ELF-1 (cell line): ENCODE measurements at places on chromosomes 7 and 10.

- DNase-seq: no peak
Measured at GRCh38 chr7:21960922-21961321, 15.2 kb upstream of the CDCA7L start.

DNA sequence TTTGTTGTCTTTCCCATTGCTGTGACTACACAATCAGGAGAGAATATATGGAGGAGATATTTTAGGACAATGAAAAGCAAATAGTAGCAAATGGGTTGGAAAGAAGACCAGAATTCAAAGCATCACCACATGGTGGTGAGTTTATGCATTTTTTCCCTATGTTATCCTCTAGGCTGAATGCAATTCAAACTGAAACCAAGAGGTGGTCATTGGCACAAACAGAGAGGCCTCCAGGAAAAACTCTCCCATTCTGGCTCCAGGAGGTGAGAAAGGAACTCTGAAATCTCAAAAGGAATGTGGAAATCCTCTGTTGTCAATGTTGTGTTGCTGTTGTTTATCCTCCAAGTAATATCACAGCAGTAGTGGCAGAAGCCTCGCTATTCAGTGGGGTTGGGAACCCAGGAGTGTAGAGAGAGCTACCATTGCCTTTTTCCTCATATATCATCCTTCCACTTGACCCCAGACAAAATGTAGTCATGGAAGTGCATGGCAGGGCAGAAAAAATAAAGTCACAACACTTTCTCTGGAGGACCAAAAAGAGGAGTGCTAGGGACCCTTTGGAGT is 819.1 kb downstream of the GRID1 start:
- no peak for DNase-seq

DNA sequence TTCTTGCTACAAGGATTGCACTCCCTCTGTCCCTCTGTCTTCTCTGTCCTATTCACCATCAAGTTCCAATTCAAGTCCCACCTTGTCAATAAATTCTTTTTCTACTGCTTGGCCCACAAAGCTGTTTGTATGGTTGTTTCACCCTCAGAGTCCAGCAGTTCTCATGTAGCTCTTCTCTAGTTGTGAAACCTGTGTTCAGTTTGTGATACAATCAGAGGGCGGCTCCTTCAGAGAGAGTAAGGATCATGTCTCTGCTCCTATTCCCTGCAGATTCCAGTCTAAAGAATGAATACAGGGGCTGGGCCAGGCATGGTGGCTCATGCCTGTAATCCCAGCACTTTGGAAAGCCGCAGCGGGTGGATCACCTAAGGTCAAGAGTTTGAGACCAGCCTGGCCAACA is 126.6 kb upstream of the BET1 start:
- DNase-seq: no peak

GRCh38 chr10:68330852-68331454 is 911 bp upstream of the HNRNPH3 start:
- peak; percentile 43 for DNase-seq

GRCh38 chr10:82251222-82251906 is 376.4 kb downstream of the NRG3 start:
- DNase-seq: peak; percentile 12

DNA sequence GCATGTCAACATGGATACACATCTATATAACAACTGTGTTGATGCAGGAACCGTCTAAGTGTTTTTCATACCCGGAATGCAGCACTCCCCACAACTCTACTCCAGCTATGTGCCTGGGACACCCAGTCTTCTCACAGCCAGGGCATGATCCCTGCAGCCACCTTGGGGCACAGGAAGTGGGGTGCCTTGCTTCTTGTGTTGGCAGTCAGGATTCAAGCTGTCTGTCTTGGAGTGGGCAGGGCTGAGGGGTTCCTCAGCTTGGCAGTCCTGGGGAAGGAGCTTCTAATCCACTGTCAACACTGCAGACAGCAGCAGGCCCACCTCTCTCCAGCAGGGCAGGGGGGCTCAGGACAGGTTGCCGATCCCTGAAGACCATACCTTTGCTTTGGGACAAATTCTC is 41.3 kb downstream of the DRGX start:
- DNase-seq: no peak

- DNase-seq: no peak
Measured at GRCh38 chr10:88850712-88851111, 932 bp downstream of the ANKRD22 start.

GRCh38 chr7:29371472-29371871 is 176.9 kb downstream of the CHN2 start:
- no peak for DNase-seq

- no peak for DNase-seq
Measured at GRCh38 chr10:26093229-26093628, 123.3 kb upstream of the GAD2 start.

- DNase-seq: no peak
Measured at GRCh38 chr7:48421357-48421756, 250.1 kb downstream of the ABCA13 start.

- DNase-seq: no peak
Measured at GRCh38 chr7:113161050-113161449, 42.7 kb upstream of the SMIM30 start.

GRCh38 chr10:24727786-24728185 is 4.1 kb upstream of the ARHGAP21 start:
- DNase-seq: peak; percentile 87
